ENCODE measurements at places on chromosomes 7 and 10.

GRCh38 chr7:106896231-106896630, 31.1 kb downstream of the PIK3CG start:
- no peak for DNase-seq

DNA sequence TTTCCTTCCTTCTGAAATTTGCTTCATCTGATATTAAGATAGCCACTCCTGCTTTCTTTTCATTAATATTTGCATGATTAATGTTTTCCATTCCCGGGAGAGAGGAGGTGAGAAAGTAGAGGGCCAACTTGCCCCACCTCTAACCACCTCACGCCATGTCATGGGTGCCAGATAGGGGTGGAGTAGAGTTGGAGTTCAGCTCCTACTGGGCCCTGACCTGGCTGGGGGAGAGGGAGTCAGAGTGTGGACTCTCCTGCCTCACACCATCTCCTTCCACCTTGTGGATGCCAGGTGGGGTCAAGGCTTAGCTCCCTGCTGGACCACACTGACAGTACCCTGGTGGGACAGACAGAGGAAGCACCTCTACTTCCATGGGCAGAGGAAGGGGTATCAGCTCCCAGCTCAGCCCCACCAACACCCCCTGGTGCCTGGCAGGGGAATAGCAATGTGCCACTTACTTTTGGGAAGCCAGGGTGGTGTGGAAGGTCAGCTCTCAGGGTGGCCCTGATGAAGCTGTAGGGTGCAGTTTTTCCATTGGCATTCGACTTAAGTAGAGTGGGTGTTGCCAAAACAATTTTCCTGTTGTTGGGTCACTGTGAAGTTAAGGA, 28.0 kb downstream of the CHST12 start:
- no peak for DNase-seq

GRCh38 chr7:150753239-150753638, 16.0 kb downstream of the GIMAP5 start:
- DNase-seq: no peak

DNA sequence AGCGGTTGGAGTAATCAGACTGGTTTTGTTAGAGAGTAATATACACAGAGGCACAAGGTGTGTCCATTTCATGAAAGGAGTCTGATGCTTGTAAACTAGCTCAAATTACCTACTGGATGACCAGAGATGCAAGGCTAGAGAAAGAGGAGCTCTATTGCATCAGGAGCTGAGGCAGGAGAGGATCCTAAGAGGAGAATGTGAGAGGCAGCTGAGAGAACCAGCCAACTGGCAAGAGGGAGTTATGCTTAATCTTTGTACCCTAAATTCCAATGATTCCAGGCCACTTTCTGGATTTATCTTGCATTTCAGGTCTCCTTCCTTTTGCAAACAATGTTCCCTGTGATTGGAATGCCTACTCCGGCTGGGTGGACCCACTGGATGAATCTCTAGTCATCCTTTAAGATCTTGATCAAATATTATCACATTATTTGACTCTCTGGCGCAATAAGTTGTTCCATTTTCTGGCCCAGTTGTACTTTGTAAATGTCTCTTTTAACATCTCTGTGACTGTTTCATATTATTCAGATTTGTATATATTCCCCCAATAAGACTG, 57.5 kb upstream of the PTPN12 start:
- DNase-seq: no peak

- no peak for DNase-seq
Observed at GRCh38 chr7:119233015-119233414, 1008.5 kb downstream of the ANKRD7 start.

- no peak for DNase-seq
Observed at GRCh38 chr7:141234335-141235105, 160.7 kb downstream of the TMEM178B start.

GRCh38 chr10:88158526-88159122, 295.2 kb downstream of the PTEN start:
- DNase-seq: peak; percentile 32

DNA sequence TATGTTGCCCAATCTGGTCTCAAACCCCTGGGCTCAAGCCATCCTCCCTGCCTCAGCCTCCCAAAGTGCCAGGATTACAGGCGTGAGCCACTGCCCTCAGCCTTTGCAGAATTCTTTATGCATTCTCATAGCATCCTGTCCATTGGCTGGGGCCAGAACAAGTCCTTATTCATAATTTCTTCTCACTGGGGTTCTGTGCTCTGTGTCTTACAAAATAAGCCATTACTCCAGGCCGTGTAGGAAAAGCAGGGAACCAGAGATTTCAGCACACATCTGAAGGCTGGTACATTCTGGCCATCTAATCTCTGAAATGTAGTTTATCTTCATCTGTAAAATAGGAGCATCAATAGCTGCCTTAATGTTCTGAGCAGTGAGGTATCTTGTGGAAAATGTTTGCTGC, 10.3 kb upstream of the OCM start:
- no peak for DNase-seq

GRCh38 chr7:50552921-50553320, 12.3 kb downstream of the DDC start:
- DNase-seq: peak; percentile 24

DNA sequence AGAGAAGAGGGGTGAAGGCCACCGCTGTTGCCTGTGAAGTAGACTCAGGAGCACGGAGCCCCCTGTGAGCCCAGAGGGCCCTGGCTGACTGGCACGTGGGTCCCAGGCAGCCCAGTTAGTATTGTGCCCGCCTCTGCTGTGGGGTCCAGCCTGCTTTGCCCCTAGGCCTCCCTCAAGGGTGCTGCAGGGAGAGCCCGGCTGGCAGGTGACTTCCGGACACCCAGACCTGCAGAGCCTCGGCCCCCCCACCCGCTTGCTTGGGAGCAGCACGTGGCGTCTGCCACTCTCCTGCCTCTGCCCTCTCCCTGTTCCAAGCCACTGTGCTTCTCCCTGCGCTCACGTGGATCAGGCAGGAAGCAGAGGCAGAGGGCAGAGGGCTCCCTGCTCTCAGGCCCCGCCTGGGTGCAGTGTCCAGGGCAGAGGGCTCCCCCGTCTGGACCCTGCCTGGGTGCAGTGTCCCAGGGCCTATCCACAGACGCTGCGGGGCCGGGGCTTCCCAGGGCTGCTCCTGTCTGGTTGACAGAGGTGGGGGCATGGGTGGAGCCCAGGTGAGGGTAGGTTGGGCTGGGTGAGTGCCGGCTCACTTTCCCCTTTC, 88.4 kb downstream of the DNAJB6 start:
- DNase-seq: no peak

DNA sequence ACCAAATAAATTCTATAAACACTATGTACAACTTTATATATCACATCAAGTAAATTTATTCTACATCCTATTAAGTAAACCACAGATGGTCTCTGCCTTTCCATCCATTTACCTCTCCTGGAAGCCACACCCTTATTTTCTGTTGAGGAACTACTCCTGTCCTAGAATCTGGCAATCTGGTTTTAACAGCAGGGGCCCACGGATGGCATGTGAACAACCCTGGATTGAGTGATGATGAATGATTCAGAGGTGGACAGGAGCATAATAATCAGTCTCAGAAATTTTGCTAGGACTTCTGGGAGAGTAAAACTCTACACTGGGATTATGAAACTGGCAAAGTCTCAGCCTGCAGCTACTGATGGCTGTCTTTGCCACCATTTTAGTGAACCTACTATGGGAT, 54.1 kb downstream of the CDK6 start:
- no peak for DNase-seq

DNA sequence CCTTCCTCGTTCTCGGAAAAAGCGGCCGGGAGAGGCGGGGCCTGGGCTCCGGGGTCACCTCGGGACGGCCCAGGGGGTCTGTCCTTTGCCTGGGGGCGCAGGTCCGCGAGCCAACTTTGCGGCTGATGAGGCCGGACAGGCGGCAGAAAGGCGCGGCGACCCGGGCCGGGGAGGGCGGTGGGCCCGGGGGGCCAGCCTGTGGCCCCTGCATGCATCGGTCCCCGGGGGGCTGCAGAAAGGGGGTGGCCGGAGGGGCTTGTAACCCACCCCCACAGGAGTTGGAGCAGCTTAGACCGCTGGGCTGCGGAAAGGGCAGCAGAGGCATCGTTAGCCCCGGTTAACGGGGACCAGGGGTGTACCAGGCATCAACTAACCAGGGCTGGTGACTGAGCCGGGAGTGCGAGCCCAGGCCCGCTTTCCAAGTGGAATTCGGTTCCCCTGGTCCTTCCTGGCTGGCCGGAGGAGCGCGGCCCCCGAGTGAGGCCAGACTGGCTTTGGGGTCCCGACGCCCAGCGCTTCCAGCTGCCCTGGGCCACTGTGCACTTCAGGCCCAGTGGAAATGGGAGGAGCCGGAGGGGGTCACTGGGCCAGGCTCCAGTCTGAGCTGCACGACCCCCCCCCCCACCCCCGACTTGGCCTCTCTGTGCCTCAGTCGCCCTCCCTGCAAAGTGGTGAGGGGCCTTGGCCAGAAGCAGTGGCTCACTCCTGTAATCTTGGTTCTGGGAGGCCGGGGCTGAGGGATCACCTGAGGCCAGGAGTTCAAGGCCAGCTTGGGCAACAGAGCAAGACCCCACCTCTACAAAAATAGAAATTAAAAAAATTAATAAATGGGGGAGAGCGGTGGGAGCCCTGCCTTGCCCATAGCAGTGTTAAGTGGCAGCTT, 919 bp downstream of the SLC29A4 start:
- no peak for DNase-seq

GRCh38 chr7:7664291-7664690, 23.7 kb downstream of the UMAD1 start:
- no peak for DNase-seq

- peak; percentile 42 for DNase-seq
Observed at GRCh38 chr10:102401735-102402511, 6.4 kb downstream of the NFKB2 start.

GRCh38 chr7:29131678-29132077, 14.7 kb downstream of the CPVL start:
- no peak for DNase-seq

- DNase-seq: no peak
Observed at GRCh38 chr7:52936750-52937149, 98.7 kb upstream of the POM121L12 start.

DNA sequence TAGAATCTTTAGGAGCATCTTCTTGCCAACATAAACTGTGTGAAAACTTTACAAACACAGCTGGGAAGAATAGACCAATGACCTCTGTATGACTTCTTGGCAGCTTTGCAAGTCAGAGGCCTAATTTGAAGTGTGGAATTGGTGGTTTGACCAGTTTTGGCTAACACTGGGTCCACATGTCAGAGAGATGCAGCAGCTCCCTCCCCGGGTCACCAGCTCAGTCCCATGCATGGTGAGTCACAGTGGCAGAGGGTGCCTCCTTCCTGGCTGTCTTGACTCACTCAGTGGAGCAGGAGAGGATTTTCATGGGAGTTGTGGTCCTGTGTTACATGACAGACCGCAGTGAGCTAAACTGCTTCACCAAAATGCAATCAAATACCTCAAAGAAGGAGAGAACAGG, 8.2 kb upstream of the STARD3NL start:
- peak; percentile 52 for DNase-seq

DNA sequence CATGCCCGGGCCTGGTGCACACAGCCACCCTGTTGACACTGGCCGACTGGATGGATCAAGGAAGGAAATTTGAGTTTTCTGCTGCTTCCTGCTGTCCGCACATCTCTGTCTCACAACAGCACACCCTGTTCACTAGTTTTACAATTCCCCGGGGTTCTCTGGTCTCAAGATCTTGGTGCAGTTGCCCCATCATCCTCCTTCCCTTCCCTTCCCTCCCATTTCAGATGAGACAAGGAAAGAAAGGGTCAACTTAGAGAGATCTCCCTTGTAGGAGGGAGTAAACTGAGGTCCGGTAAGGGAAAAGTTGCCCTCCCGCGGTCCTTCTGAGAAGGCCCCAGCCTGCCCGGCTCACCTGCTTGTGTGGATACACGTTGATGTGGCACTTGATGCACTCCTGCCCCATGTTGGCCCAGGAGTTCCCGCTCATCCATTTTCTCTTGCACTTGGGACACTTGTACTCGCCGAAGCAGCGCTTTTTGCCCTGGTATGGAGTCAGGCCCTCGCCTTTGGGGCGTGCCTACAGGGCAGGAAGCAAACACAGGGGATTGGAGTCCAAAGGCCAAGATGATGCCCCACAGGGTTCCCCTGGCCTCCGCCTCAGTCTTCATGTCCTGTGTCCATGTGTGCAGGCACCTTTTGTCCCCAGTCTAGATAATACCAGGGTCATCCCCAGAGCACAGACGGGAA, 46.8 kb downstream of the PPIF start:
- DNase-seq: no peak

DNA sequence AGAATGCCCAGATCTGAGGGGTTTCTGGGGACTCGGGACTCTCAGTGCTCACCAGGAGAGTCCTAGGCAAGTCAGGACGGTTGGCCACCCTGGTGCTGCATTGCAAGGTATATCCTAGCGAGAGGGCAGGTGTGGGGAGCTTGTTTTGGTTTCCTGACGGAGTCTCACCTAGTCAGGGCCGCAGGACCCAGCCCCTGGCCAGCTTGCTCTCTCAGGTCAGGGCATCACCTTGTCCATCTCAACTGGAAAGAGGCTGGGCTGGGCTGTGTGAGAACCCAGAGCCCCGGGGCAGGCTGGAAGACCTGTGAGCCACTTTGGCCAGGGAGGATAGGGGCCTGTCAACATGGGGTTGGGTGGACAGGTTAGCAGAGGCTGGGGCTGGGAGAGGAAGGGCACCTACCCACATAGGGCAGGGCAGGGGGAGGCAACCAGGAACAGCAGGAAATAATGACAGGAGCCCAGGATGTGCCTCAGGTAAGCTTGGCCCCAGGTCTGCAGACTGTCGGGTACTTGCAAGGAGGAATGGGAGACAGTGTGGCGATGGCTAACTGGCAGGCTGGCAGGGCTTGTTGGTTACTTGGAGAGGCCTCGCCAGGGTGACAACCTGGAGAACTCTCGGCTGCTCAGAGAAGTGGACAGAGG, 31.5 kb downstream of the DNAJB12 start:
- DNase-seq: no peak

DNA sequence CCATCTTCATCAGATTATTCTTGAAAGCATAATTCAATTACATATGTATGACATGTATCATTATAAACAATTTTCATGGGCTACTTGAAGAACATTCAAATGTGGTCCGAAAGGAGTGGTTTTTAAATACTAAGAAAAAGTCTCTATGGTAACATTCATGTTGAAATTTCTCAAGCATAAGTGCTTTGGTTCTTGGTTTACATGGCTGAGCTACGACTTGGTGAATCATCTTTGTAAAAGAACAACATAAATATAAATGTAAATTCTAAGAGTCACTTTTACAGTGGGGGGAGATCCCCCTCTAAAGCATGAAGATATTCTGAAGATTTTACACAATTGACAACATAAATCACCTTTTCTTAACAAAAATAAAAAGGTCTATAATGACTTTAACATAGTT, 118.6 kb downstream of the MAGI2 start:
- DNase-seq: no peak

- DNase-seq: peak; percentile 41
Observed at GRCh38 chr7:36661135-36661840, 63.0 kb downstream of the AOAH start.

GRCh38 chr10:15348579-15348978, 22.5 kb downstream of the FAM171A1 start:
- no peak for DNase-seq

GRCh38 chr10:124339119-124340032, 79.3 kb downstream of the OAT start:
- no peak for DNase-seq
